ENCODE measurements at places on chromosomes 5 and 9.

- no peak for DNase-seq
Measured at GRCh38 chr5:56900858-56901578, 8.4 kb upstream of the SETD9 start.

GRCh38 chr5:6197427-6197826 is 180.9 kb downstream of the MED10 start:
- DNase-seq = no peak

DNA sequence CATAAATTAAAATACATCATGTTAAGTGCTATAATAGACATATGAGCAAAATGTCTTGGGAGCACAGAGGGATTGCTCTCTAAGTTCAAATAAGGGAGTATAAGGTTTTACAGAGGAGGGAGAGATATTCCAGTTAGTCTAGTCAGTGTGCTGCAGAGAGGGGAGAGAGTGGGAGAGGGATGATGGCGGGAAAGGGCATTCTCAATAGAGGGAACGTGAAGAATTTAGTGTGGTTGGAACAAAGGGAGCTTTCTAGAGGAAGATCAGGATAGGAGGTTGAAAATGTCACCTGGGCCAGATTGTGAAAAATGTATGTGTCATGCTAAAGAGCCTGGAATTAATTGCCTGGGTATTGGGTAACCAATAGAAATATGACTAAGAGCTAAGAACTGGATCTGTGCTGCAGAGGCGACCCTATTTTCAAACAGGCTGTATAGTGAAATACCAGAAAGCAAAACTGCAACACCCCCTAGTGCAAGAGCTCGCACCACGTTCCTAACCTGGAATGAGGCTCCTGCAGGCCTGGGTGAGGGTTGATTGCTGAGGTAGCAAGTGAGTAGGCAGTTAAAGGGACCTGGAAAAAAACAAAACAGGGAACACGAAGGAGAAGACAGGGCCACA is 791.8 kb upstream of the C9orf72 start:
- peak; percentile 3 for DNase-seq

DNA sequence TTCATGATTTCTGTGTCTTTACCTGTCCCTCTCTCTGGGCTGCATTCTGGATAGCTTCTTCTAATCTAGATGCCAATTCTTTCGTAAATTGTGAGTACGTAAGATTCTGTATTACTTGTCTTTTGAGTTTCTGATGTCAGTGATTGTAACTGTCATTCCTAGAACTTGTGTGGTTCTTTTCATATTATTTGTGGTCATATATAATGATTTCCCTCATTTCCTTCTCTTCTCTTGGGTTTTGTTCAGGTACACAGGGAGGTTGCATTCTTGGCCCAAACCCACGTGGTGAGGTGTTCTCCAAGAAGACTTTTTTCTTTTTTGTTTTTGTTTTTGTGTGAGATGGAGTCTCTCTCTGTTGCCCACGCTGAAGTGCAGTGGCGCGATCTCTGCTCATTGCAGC is 13.8 kb downstream of the UGCG start:
- no peak for DNase-seq

GRCh38 chr9:98971915-98972223 is 28.2 kb downstream of the COL15A1 start:
- DNase-seq = no peak

DNA sequence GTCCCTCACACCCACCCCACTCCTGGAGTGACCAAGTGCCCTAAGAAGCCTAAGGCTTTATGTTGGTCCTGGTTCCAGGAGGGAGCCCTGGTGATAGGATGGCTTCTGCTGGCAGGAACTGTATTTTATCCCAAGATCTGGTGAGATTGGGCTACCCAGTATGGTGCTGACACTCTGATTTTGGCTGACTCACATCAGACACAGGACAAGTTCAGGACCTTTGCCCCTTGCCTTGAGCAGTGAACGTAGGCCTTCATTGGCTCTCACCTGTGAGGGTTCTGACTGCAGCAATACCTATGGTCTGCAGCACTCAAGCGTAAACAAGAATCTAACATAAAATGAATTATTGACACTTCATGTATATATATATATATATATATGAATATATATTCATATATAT is 25.0 kb downstream of the BHMT start:
- DNase-seq = no peak

DNA sequence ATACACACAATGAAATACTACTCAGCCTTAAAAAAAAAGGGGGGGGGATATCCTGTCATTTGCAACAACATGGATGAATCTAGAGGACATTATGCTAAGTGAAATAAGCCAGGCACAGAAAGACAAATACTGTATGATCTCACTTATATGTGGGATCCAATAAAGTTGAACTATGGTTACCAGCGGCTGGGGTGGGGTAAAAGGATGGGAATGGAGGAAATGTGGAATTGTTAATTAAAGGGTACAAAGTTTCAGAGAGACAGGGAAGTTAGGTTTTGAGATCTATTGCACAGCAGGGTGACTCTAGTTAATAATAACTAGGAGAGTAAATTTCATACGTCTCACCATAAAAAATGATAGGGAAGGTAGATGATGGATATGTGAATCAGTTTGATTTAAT is 76.2 kb upstream of the ZNF608 start:
- DNase-seq = no peak

DNA sequence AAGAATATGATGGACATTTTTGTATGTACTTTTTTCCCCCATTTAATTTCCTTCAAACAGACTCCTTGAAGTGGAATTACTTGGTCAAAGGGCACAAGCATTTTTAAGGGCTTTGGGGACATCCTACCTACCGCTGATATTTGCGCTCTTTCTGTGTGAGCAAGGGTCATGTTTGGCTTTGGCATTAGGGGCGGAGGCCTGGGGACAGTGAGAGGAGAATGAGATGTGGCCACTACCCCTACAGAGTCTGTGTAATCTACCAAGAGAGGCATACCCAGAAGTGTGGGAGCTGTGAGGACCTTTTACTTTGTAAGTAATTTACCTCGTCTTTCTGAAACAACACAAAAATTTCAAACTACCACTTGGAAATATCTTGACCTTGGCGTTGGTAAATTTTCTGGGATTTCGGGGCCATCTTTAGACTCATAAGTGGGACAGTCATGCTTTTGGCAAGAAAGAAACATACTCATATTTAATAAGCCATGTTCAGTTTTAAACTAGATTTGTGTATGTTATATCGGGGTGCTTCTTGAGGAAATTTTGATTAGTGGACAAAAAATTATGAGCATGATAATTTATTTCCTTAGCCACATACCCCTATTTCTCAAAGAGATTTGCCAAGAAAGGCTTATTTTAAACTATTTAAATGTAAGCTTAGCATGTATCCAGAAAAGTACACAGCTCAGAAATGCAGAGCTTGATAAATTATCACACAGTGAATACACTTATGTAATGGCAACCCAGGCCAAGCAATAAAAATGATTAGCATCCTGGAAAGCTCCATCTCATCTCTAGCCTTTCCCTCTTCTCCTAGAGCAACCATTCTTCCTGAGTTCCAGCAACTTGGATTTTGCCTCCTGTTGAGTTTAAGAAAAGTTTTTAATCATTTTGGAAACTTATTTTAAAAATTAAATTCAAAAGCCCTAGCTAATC is 63.6 kb downstream of the ARHGAP26 start:
- no peak for DNase-seq

DNA sequence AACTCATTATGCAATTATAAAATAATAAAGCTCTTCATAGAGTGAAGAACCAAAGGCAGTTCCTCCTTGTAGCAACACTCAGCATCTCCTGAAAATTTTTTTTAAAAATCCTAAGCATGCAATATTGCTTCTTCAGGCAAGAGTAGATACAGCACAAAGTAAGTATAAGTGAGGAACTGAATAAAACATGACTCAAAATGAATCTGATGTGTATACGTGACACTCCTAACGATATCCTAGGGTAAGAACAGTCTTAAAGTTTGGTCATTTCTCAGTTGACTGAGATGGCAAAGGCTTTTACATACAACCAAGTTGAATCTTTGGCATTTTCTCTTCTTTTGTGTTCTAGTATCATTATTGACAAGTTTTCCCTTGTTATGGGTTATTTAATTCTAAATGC is 41.1 kb upstream of the AOPEP start:
- DNase-seq = no peak

DNA sequence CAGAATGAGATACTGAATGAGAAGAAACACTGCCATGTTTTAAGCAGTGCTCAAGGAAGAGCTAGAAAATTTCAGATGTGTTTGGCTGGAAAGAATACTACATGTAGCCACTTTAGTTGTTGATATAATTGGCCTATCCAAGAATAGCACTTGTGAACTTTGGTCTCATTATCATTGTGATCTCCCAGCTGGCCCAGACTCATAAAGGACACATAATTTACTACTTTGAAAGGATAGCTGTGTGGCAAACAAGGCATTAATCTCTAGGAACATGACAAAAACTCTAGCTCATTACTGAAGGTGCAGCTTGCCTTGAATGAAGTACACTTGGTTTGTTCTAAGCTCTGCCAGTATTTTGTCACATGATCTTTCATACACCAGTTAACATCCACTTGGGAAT is 356.3 kb downstream of the CSNK1G3 start:
- no peak for DNase-seq

DNA sequence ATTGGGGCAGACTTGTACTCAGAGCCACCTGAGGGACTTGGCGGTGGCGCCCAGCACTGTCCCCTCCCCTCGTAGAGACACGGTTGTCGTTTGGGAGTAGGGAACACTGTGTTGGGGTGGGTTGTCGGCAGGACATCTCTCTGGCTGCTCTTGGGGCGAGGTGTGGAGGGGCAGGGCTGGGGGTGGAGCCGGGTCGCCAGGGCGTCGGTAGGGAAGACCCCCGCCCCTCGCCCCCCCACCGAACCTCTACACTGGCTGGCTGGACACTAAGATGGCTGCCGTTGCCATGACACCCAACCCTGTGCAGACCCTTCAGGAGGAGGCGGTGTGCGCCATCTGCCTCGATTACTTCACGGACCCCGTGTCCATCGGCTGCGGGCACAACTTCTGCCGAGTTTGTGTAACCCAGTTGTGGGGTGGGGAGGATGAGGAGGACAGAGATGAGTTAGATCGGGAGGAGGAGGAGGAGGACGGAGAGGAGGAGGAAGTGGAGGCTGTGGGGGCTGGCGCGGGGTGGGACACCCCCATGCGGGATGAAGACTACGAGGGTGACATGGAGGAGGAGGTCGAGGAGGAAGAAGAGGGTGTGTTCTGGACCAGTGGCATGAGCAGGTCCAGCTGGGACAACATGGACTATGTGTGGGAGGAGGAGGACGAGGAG is 778 bp downstream of the TRIM41 start:
- DNase-seq = no peak

DNA sequence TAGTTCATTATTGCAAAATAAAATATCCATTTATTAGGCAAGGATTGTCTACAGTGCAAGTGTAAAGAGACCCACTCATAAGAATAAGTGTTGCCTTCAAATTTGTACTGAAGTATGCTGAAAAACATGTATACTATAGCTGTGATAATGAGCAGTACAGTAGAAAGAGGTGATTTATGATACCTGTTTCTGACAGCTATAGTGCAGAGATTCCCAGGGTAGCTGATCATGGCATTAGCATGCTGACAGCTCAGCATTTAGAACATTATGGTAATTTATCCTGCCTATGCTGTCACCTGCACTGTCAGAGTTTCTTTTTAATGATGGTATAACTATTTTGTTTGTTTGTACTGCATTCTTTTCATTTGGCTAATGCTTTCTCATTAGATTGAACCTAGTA is 177.6 kb upstream of the TLX3 start:
- no peak for DNase-seq

DNA sequence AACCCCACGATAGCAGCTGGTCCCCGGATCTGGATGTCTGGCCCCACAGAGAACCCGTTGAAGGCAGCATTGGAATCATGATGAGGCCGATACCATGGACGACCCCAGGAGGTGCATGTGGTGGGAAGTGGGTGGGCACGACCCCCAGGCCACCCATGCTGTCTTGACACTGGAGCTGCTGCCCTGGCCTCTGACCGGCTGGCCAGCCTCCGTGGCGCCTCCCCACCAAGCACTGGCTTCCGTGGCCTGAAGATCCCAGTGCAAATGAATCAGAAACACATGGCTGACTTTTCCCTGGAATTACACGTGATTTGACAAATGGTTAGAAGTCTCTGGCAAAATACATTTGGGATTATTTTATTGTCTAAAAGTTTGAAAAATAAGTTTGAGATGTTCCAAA is 259.0 kb upstream of the IRX1 start:
- DNase-seq = no peak

GRCh38 chr5:89276566-89277305 is 393.8 kb upstream of the MEF2C start:
- DNase-seq = no peak

GRCh38 chr5:41408676-41409443 is 101.5 kb downstream of the PLCXD3 start:
- no peak for DNase-seq

GRCh38 chr5:102754767-102755431 is at the start of gene PAM:
Gene PAM, plus strand, starts transcription at chr5:102755305. Its CDS starts 110,891 bp downstream, at chr5:102866196.
- peak; percentile 29 for DNase-seq

GRCh38 chr9:91771864-91772263 is 178.2 kb downstream of the ROR2 start:
- DNase-seq = no peak

DNA sequence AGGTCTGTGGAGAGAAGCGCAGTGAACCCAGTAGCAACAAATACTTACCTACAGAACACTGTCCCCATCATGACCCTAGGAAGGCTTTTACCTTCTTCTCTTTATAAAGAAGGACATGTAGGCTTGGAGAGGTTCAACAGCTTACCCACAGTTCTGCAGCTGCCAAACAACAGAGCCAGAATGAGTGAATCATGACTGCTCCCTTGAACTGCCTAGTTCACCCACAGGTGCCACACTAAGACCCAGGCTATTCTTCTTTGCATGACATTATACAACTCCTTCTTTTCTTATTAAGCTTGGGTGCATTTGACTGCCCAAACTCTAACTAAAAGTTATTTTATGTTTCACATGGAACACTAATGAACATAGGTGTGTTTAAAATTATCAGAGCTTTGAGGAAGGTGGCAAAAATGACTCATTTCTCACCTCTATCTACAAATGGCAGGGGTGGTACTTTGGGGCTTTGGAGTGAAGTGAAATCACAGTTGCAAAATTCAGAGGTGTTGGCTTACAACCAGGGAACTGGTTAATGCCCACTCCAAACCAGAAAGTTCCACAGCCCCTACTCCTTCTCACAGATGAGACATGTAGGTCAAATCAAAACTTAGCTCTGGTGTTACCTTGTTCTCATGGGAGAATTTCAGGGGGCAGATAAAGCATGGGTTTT is 201.6 kb downstream of the SEMA6A start:
- no peak for DNase-seq

GRCh38 chr5:96920744-96921355 is 15.0 kb upstream of the LNPEP start:
- DNase-seq = no peak
